ENCODE measurements at places on chromosomes 12 and 14.

DNA sequence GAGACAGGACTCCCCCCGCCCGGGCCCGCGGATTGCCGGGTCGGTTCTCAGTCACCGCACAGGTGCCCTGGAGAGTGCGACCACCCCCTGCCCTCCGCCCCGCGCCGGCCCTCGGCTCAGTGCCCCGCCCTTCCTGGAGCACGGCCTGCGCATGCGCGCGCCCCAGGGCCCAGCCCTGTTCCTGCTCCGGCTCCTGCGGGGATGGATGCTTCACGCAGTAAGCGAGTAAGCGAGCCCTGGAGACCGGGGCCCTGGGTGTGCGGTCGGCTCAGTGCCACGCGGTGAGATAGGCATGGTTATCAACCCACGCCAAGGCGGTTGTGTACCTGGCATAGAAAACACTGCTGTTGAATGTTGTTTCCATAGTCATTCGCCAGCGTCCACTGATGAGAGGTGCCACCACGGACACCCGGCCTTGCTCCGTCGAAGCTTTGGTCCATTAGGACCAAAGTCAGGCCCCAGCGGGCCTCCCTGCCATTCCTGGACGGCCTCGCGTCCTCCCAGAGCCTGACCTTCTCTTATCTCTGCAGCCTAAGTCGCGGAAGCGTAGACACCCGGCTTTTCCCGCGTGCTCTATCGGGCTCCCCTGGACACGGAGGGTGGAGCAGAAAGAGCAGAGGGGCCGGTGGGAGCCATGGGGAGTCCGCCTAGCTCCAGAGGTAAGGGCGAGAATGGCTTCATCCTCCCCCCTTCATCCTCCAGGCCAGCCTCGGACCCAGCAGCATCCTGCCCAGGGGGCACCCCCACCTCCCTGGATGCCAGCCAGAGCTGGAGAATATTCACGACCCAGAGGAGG lies 90.6 kb downstream of the PAPOLA start:
- DNase-seq = peak; percentile 39

DNA sequence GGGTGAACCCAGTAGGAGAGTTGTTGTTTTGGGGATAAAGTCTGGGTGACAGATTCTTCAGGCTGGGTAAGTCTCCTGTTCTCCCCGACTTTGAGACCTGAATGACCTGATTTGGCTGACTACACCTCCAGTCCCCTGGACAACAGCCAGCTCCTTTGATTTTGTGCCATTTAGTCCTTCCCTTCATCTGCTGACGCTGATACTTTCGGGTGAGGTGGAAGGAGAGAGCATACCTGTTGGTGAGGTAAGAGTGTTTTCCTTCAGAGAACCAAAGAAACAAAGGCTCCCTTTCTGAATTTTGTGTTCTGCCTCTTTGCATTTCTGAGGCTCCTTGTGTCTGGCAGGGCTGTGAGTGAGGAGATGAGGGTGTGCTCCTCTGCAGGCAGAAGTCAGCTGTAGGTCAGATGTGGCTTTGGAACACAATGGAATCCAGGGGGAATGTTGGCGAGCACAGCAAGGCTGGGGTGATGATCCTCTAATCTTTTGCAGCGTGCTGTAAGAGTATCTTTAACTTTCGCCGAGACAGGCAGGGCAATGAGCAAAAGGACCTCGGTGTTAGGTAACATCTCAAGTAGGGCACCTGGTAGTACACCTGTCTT lies 12.1 kb downstream of the ETV6 start:
- DNase-seq = no peak

- DNase-seq = no peak
These were observed 240.3 kb downstream of the SLC15A4 start for GRCh38 chr12:128583453-128583852.

GRCh38 chr14:30982533-30982932 lies 42.9 kb upstream of the AP4S1 start:
- DNase-seq = no peak

GRCh38 chr12:65952737-65953209 lies 128.5 kb downstream of the HMGA2 start:
- no peak for DNase-seq

DNA sequence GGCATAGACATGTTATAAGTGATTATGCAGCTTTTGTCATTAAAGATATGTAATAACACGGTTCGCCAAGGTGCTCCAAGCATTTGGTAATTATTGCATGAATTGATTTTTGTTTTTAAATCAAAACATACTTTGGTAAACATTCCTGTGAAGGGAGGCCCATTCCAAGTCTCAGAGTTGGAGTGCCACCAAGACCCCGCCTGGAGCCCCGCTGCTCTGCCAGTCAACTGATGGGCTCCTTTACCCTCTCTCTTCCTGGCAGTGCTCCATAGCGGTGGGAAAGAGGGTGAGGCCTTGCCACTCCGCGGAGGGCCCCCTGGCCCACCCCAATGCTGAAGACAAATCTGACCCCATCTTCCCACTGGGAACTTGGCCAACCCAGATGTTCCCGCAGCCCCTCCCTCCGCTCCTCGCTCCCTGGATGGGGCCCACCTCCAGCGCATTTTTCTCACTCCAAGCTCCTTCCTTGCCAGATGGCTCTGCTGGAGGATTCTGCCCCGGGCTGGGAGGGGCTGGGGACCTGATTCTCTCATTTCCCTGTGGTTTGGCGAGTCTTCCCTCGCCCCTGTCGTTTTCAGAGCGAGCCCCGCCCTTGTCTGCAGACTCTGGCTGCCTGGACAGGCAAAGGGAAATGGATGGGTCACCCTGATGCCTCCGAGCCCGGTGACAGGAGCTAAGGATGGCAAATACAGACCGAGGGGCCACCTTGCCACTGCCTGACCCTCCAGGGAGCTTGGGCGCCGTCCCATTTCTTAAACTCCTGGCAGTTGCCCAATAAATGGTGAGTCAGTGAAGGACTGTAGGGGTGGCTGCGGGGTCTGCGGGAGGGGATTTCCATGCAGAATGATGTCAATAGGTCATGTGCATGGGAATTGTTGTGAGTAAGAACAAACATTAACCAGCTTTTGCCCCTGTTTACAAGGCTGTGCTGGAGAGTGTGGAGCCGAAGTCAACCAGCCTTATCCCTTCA lies 9.2 kb upstream of the PAPLN start:
- DNase-seq = no peak

DNA sequence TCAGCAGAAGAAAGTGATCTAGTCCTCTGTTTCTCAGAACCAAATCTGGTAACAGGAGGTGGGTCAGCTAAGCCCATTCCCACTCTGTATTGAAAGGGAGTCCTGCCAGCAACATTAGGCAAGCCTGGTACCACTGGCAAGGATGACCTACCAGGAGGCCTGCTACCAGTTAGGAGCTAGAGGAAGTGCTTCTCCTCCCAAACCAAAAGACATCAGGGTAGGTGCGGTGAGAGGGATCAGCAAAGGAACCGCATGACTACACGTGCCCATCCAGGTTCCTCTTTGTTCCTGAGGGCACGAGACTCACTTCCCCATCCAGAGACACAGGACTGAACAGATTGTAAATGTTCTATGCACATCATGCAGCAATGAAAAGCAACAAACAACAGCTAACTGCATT lies 2.8 kb downstream of the KLRC4 start:
- no peak for DNase-seq

DNA sequence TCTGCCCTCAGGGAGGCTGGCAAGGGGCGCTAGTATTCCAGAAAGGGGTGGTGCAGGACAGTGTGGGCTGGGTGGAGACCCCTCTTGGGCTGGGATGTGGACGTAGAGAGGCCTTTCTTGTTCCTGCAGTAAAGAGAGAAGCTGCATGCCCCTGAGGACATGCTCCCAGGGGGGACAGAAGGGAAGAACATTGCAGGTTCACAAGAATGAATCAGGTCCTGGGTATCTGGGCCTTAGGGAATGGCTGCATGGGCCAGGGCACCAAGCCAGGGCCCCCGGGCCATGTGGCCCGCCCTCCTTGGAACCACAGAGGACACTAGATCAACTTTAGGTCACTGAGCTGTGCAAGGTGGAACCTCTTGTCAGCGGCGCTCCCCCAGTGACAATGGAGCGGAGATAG lies 51.8 kb downstream of the ZNF664 start:
- DNase-seq = no peak

DNA sequence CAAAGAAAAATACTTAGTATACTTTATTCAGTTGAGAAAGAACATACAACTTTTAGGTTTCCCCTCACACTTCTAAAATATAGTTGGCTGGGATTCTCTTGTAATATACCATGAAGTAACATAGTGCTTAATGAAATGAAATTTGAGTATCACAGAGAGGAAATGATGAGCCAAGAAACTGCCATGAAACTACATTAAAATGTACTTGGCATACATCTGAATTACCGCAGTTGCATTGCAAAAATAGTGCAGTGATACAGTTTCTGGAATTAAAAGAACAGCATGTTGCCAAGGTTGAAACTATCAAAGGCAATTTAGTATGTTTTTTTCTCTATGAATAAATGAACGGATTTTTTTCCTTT lies 389.2 kb downstream of the TMEM117 start:
- DNase-seq = no peak

GRCh38 chr12:98062464-98063245 lies 452.7 kb upstream of the TMPO start:
- DNase-seq = no peak

- no peak for DNase-seq
These were observed 435 bp downstream of the FOXM1 start for GRCh38 chr12:2876431-2877046.

DNA sequence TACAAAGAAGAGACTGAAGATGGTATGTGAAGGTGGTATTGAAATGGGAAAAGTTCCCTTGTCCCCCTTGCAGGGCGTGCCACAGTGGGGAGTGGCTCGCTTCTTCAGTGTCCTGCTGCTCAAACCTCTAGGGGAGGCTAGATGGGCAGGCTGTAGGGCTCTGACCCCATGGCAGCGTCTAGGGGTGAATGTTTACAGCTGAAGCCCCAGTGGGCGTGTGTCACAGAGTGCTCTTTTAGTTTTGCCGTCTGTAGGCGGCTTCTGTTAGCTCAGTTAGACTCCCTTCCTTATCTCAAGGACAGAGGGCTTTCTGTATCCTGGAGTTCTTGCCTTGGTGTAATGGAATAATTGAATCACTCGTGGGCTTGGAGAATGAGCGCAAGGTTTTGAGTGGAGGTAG lies 266.2 kb downstream of the RAD51B start:
- no peak for DNase-seq

- peak; percentile 23 for DNase-seq
These were observed 636 bp downstream of the FBXO33 start for GRCh38 chr14:39431416-39432178.
